ENCODE measurements at places on chromosomes 2 and 18.

DNA sequence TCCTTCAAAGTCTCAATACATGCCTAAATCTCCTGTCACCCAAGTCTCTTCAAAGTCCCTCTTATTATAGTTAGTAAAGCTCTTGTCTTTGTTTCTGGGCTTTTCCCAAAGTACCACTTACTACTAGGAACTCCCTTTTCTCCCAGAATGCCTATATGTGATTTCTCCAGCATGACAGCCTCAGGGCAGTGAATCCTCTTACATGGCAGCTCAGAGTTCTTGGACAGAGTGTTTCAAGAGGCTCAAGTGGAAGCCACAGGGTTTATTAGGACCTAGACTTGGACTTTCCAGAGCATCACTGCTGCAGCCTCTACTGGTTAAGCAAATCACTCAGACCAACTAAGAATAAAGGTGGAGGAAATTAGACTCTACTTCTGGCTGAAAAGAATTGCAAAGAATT is 98.9 kb downstream of the CSRNP3 start:
- DNase-seq, result no peak

DNA sequence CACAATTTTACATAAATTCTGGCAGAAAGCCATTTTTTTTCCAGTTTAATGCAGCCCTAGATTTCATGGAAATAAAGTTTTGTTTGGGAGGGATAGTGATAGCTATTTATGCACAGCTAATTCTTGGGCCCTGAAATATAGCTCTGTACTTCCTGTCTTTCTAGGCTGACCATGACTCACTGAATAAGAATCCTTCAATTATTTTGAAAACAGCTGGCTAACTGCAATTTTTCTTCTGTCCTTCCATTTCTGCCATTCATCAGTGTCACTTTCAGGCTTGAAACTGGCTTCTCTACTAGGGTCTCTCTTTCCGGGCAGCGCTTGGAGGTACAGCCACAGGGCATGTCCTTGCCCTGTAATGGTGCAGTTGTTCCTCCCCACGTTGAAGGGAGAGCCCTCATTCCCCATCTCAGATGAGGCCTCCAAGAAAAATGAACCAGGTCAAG is 97.1 kb upstream of the TMEM178A start:
- no peak for DNase-seq

GRCh38 chr2:99200076-99200800 is 19.3 kb downstream of the MRPL30 start:
- no peak for DNase-seq

GRCh38 chr2:226669249-226669648 is 130.4 kb downstream of the IRS1 start:
- no peak for DNase-seq
